CD8-positive, alpha-beta memory T cell (primary cell): ENCODE measurements at places on chromosomes 2 and 18. TPM values are rescaled to one million over a fixed set of nuclear protein-coding genes. Genes with fewer than 3 reads are reported as not detected.

The SCN9A gene
- total RNA-seq: not detected

The ABCG5 gene
- total RNA-seq: not detected

The SLC5A7 gene
- not detected for total RNA-seq

The HOXD12 gene
- not detected for total RNA-seq

The EMX1 gene
- 0.82 TPM for total RNA-seq

The DSEL gene
- 0.24 TPM for total RNA-seq

The KCNK3 gene
- not detected for total RNA-seq

The ALK gene
- total RNA-seq: not detected

The DQX1 gene
- total RNA-seq: 0.83 TPM

The TGFA gene
- 0.35 TPM for total RNA-seq
